Brain microvascular endothelial cell (primary cell): ENCODE measurements at places on chromosomes 2 and 18.
A peak's percentile ranks its signal among the peaks of the same experiment; 100 is the strongest.

GRCh38 chr2:219041252-219041651, at the start of gene CFAP65:
CFAP65 (minus strand) TSS chr2:219041516; CDS start chr2:219039048, 2,468 bp downstream.
- peak; percentile 51 for DNase-seq

GRCh38 chr2:181190711-181191110, 210.3 kb downstream of the UBE2E3 start:
- DNase-seq = no peak

DNA sequence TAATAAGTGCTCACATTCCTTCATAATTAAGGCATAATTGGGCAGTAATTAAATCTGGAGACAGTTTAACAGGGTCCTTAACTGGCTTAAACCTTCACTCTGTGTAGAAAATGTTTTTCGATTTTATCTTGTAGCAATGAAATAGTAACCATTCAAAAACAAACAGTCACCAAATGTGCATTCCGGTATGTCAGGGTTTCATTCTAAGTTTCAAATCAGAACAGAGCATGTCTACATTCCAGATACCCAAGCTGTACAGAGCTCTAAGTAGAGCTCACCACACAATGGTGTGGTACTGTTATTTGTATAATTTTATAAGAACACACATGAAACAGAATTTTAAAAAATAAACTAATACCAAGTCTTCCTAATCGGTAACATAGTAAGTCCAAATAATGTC, 52.6 kb downstream of the SMAD2 start:
- DNase-seq = no peak

DNA sequence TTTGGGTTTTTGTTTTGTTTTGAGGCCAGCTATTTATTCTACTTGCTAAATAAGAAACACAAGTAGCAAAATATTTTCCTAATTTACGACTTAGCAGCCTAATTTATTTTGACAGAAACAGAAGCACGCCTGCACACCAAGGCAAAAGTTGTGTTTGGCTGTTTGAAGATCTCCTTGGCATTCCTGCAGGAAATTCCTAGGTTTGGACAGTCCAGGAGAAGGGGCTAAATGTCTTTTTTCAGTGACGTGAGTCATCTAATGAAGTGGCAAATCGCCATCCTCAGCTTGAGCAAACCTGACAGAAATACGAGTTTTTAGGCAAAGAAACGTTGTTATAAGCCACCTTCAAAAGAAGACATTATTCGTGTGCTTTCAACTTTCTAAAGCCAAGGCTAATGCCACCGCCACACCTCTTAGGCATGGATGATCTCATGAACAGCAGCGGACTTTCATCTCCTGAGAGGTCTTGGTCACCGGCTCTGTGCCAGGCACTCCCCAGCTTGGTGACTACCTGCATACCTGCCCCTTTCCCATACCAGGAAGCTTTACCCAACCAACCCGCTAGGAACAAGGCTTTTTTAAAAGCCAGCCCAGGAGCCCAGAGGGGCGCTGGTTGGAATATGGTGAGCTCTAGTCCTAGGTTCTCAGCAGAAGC, 30.9 kb downstream of the STK39 start:
- DNase-seq = no peak

DNA sequence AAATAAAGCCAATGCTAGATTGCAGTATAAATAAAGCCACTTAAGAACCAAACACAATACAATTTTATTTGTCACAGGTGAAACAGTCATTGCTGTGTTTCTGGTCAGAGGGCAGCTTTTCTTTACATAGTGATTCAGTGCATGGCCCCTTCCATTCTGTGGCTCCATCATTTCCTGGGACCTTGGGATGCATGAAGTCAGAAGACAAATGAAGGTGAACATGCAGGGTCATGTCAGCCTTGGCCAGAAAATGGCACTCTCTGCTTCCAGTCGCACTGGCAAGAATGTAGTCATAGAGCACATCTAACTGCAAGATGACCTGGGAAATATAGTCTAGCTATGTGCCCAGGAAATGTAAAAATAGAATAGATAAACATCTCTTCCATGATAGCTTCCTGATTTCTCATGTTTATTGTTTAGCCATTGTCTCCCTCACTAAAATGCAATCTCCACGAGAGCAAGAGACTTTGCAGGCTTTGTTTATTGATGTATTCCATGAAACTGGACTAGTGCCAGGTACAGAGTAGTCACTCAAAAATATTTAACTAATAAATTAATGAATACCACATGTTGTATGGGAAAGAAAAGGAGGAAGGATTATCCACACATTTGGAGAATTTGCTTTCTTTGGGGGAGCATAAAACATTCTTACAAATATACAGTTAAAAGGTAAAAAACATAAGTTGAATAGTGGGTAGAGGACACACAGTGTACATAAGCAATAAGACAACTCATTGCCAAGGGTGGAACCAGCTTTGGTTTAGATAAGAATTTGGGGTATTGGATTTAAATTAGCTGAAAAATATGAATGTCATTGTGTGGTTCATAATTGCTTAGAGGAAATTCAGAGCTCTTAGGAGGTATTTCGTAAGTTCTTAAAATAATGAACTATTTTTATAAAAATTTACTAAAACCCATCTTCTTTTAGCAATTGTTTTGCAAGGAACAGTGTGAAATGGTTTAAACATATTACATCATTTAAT, 343.8 kb downstream of the PID1 start:
- DNase-seq = no peak

- DNase-seq = peak; percentile 58
Observed at GRCh38 chr2:218081695-218082094, 12.6 kb downstream of the RUFY4 start.

DNA sequence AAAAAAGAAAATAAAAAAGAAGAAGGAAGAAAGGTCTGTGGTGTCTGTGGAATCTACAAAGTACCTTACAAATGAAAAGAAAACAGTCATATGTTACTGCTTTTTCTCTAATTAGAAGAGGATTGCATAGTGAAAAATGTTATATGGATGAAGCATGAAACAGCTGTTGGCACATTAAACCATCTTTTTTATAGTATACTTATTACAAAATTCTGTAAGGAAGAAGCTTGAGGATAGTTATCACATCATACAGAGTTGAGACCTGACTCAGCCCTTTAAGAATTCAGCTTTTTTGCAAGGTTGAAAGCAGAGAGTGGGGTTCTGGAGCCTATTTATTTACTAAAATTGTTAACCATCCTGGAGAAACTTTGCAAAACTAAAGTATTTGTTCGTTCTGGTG, 222.7 kb downstream of the PHLPP1 start:
- DNase-seq = no peak

GRCh38 chr2:73828389-73828817, 358 bp upstream of the STAMBP start:
- DNase-seq = no peak

GRCh38 chr18:3219631-3220335, at the start of gene MYOM1:
MYOM1 (minus strand) TSS chr18:3219968; CDS start chr18:3215223, 4,745 bp downstream.
- DNase-seq = no peak

GRCh38 chr2:54240515-54241469, 15.2 kb downstream of the TSPYL6 start:
- DNase-seq = peak; percentile 57

- no peak for DNase-seq
Observed at GRCh38 chr2:174561283-174561971, 36.2 kb downstream of the WIPF1 start.

DNA sequence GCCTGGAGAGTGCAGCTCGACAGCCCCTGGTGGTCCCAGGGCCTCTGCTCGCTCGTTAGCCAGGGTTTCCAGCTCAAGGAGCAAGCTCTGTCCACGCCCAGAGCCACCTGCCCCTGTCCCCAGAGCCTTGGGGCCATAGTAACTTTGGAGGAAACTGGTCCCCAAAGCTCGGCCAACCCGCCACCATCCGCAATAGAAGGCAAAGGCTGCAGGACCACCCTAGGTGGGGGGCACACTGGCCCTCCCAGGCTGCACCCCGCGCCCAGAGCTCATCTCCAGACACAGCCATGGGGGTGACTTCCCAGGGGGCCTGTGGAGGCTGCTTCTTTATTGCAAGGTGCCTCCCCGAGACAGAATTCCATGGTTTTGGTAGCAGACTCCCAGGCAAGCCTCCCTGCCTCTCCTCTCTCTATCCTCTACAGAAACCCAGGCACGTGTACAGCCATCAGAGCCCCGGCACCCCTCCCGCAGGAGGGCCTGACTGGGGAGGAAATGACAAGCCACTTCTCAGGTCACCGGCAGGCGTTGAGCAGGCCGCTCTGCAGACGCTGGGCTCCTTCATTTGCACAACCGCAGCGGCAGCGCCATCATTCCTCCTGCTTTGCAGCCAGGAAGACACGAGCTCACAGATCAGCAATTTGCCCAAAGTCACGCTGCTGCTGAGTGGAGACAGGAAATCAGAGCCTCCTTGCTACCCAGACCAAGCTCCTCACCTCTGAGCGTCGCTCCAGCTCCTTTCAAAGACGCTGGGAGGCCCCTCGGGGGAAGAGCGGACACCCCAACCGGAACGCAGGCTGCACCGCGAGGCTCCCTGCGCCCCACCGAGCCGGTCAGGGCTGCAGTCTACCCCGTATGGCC, 80.2 kb downstream of the NDUFA10 start:
- DNase-seq = peak; percentile 5

- no peak for DNase-seq
Observed at GRCh38 chr2:252001-252602, 11.7 kb downstream of the SH3YL1 start.

DNA sequence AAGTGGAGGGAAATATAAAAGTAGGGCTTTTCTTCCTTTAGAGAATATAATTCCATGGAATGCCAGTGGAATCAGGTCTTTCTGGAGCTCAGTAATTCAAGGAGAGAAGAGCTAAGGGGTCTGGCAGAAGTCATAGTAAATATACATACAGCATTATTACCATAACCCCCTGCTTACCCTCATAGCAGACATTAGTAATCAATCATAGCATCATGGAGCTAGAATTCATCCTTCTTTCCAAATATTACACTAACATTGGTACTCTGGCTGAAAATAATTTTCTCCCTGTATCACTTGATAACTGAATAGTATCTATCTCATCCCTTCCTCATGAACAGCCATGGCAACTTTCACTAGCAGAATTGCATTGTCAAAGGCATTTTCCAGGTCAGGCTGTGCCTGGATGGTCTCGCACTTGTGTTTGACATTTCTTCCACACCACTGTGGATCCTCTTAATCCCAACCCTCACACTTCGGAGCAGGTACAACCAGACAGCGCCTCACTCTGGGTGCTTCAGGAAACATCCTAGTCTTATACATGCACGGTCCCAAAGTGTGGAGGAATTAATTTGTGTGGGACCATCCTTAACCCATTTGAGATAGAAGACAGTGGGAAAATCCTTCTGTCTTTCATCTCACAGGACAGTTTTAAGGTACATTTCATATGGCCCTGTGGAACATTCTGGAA, 84.2 kb upstream of the SEC11C start:
- DNase-seq = peak; percentile 32

DNA sequence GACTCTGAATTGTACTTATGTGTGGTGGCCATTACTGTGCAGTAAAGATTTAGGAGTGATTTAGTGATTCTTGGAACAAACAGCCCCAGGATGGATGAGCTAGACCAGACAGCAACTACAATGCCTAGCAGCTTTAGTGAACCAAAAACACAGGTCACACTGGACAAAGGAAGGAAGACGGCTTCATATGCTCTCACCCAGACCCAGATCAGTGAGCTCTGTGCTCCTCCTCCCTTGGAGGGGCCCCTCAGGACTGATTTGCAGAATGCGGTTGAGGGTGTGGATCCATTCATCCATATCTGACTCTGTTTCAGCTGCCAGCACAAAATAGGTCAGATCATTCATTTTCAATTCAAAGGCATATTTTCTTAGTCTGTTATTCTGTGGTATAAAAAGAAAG, 159.7 kb upstream of the CCDC195 start:
- no peak for DNase-seq

DNA sequence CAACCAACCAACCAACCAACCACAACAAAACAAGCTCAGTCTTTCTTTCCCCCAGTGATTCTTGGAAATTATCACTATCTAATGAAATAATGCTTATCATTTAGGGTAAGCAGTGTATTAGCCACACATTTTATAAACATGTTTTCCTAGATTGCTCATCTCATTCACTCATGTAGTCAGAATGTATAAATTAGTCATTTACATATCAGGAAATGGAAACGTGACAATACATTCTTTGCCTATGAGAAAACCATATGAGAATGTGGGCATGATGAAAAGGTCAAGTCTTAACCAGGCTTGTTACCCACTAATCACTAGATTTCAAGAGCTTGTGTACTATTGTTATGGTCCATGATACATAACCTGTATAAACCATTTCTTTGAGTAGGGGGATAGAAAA, 1583.4 kb upstream of the PIK3C3 start:
- DNase-seq = no peak

- DNase-seq = no peak
Observed at GRCh38 chr2:204517154-204517553, 28.1 kb upstream of the PARD3B start.

GRCh38 chr2:218031261-218031660, 28.5 kb upstream of the TNS1 start:
- DNase-seq = no peak

DNA sequence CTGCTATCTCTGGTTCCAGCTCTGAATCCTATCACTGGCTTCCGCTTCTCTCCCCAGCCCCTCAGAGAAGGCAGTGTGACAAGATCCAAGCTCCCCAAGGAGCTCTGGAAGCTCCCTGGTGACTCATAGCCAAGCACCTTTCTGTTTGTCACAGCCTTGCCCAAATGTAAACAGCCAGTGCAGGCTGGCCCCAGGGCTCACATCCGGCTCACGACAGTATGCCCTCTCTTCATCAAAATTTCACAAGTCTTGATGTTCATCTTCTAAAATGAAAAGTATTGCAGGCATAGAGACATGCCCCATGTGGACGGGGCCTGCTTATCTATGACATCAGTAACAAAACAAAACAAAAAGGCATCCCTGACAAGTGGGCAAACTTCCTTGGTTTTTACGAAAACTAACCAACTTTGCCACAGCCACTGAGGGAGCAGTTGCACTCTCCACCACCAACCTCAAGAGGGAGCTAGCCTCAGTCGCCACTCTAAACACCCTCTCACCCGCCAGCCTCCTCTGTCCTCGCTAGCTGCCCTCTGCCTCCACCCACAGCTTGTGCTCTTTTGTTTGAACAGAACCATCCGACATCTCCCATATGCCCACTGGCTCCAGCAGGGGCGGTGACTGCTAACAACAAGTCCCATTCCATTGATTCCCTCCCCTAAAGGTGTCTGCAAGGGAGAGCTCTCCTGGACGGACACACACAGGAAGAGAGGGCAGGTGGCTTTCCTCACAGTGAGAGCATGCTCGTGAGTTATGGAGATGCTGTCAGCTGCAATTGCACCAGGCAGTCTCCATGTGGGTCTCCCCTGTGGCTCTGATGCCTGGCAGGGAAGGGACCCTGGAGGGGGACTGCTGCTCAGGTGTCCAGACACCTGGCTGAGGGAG, 71.0 kb upstream of the DAPL1 start:
- DNase-seq = no peak

- DNase-seq = no peak
Observed at GRCh38 chr2:111994042-111994441, 61.0 kb upstream of the TMEM87B start.

DNA sequence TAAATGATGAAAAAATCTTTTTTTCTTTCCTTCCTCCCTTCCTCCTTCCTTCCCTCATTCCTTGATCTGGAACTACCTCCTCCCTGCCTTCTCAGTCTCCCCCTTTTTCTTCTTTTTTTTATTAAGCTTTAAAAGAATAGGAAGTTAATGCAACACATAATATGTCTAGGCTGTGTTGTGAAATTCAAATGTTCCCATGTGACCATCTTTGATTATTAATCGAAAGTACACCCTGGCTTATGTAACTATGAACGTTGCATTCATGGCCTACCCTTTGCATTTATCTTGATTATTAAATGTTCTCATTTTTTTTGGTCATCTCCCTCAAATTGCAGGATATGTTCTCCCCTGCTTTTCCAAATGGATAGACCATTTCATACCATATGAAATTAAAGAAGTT, 376.0 kb downstream of the DSEL start:
- no peak for DNase-seq

GRCh38 chr2:150570712-150571111, 83.2 kb upstream of the RND3 start:
- peak; percentile 60 for DNase-seq

GRCh38 chr18:6729247-6730091, at the start of gene ARHGAP28:
ARHGAP28 (plus strand) TSS chr18:6729716; CDS start chr18:6729822, 106 bp downstream.
- DNase-seq = peak; percentile 87
